ENCODE measurements at places on chromosomes 4 and X.

DNA sequence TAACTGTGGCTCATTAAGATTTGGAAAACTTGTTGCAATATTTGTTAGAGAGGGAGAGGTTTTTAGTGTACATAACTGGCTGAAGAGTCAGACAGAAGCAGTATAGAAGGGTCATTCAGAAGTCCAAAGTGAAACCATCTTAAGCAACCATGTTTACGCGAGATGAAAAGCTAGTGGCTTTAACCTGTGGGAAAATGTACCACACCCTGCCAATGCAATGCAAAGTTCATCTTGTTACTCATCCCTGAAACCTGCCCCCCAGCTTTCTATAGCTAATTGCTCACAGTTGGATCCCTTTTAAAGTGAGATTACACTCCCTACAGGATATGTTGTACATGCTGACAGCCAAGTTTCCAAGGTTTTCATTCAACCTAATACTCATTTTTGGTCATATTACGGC is 96.7 kb upstream of the RAPGEF2 start:
- DNase-seq: no peak
- peaks cover 15% of the 10 kb centered on the region for H3K27me3 ChIP-seq
- H3K36me3 ChIP-seq: no peaks in the 10 kb centered on the region
- no peak overlapping the region for H3K4me3 ChIP-seq
- H3K4me1 ChIP-seq: no peaks in the 10 kb centered on the region

GRCh38 chr4:128385683-128386304 is 98.2 kb upstream of the PGRMC2 start:
- DNase-seq: no peak
- no peak overlapping the region for H3K4me3 ChIP-seq
- no peaks in the 10 kb centered on the region for H3K4me1 ChIP-seq
- no peaks in the 10 kb centered on the region for H3K27me3 ChIP-seq
- H3K36me3 ChIP-seq: no peaks in the 10 kb centered on the region
- H3K27ac ChIP-seq: no peak overlapping the region

DNA sequence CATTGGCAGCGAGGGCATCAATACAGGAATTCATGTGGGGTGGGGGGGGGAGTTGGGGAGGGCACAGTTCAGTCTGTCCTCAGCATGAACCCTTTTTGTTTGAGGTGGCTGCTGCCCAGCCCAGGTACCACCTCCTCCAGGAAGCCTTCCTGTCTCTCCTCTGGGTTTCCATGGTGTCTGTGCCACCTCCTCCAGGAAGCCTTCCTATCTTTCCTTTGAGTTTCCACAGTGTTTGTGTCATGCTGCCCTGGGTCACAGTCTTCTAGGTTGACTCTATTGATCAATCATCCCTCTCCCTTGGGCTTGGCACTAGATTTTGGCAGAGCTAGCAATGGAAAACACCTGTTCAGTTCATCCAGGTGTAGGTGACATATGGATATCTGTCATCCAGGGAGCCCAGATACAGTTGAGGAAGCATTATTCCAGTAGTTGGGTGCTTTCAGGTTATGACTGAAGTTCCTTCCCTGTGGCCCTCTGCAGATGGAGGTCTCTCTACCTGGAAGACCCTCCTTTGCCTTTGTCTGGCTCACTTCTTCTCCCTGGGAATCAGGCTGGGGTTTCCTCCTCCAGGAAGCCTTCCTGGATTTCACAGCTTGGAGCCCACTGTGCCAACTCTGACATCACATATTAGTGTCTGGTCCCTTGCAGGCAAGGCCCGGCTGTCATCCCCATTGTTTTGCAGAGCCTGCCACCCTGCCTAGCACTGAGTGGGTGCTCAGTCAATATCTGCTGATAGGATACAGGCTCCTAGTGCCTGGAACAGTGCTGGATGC is 96.6 kb downstream of the SORCS2 start:
- no peak for DNase-seq
- H3K27me3 ChIP-seq: peaks cover 7% of the 10 kb centered on the region
- H3K27ac ChIP-seq: no peak overlapping the region
- no peaks in the 10 kb centered on the region for H3K4me1 ChIP-seq

DNA sequence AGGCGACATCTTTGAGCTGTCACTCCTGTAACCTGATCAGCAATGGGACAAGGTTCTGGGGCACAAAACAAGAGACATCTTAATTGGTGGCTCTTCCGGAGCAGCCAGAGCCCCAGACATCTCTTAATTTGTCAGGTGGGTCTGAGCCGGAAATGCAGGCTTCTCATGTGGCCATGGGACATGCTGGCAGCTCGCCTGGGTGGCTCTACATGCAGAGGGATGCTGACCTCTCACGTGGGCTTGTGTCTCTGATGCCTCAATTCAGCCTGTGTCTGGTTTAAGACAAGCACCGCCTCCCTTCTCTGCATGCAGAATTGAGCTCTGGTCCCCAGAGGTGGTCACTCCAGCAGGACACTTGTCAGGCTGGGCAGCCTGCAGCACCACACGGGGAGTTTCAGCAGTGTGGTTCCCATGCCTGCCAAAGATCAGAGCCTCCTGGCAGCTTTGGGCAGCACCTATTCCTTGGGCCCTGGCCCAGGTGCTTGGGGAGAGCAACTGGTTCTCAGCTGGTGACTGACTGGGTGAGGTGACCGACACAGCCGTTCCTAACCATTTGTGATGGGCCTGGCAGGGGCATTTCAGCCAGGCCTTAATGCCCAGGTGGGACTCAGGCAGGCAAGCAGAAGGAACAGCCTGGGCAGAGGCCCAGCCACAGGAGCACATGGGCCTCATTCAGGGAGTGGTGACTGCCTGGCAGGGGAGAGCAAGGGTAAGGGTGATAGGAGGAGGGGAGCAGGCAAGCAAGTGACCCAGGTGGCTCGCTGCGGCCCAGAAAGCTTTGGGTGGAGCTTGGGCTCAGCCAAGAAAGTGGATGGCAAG is 53.4 kb downstream of the HMX1 start:
- H3K4me1 ChIP-seq: no peaks in the 10 kb centered on the region
- peaks cover 9% of the 10 kb centered on the region for H3K27me3 ChIP-seq
- H3K4me3 ChIP-seq: no peak overlapping the region

DNA sequence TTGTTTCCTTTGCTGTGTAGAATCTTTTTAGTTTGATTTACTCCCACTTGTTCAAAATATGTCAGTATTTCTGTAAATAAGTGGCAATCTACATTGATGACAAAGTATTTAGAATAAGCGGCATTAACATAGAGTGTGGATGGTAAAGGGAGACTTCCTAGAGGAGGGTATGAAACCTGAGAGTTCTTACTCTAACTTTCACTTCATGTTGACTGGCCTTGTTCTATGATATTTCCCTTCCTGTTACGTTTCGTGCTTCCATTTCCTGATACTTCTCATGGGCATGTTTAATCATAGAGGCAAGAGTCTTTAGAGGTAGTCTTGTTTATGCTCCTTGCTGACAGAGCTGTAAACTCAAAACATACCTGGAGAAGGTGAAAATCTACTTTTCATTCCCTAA is 408.9 kb downstream of the GLUD2 start:
- H3K27me3 ChIP-seq: no peaks in the 10 kb centered on the region
- H3K4me1 ChIP-seq: peaks cover 3% of the 10 kb centered on the region
- peak overlapping the region; percentile 74 for H3K27ac ChIP-seq
- DNase-seq: no peak
